ENCODE measurements at places on chromosomes 13 and 19. TPM values are rescaled to one million over a fixed set of nuclear protein-coding genes. Genes with fewer than 3 reads are reported as not detected.

SLC46A3 gene
- 1.9 TPM for total RNA-seq

ERICH4 gene
- total RNA-seq = not detected

ZNF835 gene
- total RNA-seq = not detected

TMIGD2 gene
- not detected for total RNA-seq

EPSTI1 gene
- 3.2 TPM for total RNA-seq

SH2D3A gene
- 0.18 TPM for total RNA-seq

UHRF1 gene
- 37.9 TPM for total RNA-seq

IL11 gene
- 1.8 TPM for total RNA-seq

ZNF222 gene
- 5.2 TPM for total RNA-seq

RAB3A gene
- 0.18 TPM for total RNA-seq

LRRC63 gene
- not detected for total RNA-seq

ZNF709 gene
- total RNA-seq = 1.7 TPM

TRPC4 gene
- total RNA-seq = 4.3 TPM

APOE gene
- 11.8 TPM for total RNA-seq

GRWD1 gene
- 30.3 TPM for total RNA-seq

ZNF225 gene
- total RNA-seq = 7.5 TPM

SERPINE3 gene
- total RNA-seq = not detected

ANGPTL8 gene
- not detected for total RNA-seq

PDE4A gene
- total RNA-seq = 5.8 TPM

LYPD3 gene
- total RNA-seq = not detected

FAM124A gene
- 2.9 TPM for total RNA-seq

SULT2A1 gene
- not detected for total RNA-seq

CCL25 gene
- total RNA-seq = not detected

SYNE4 gene
- not detected for total RNA-seq

Data from myometrial cell (primary cell).